ENCODE measurements at places on chromosomes 7 and 10. TPM values are rescaled to one million over a fixed set of nuclear protein-coding genes. Genes with fewer than 3 reads are reported as not detected.

The DUS4L gene
- total RNA-seq: 11.8 TPM

The CYP3A5 gene
- not detected for total RNA-seq

The ODAD2 gene
- total RNA-seq: not detected

The CFAP46 gene
- total RNA-seq: not detected

The ACBD7 gene
- 1.7 TPM for total RNA-seq

The MKI67 gene
- 223 TPM for total RNA-seq

DNA sequence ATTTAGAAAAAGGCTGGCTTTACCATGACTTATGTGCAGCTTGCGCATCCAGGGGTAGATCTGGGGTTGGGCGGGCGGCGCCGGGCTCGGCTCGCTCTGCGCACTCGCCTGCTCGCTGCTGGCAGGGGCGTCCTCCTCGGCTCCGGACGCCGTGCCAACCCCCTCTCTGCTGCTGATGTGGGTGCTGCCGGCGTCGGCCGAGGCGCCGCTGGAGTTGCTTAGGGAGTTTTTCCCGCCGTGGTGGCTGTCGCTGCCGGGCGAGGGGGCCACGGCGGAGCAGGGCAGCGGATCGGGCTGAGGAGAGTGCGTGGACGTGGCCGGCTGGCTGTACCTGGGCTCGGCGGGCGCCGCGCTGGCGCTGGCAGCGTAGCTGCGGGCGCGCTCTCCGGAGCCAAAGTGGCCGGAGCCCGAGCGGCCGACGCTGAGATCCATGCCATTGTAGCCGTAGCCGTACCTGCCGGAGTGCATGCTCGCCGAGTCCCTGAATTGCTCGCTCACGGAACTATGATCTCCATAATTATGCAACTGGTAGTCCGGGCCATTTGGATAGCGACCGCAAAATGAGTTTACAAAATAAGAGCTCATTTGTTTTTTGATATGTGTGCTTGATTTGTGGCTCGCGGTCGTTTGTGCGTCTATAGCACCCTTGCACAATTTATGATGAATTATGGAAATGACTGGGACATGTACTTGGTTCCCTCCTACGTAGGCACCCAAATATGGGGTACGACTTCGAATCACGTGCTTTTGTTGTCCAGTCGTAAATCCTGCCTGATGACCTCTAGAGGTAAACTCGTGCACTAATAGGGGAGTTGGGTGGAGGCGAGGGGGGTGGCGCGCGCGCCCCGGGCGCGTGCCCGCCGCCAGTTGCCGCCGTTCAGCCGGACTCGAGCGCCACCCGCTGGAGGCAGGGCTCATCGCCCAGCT, at the start of gene HOXA5:
Gene HOXA5 (minus strand): TSS at position 659 of the 927 bp plus-strand sequence. CDS start 74 bp downstream, at position 585.
- DNase-seq: no peak

- no peak for DNase-seq
These were observed 14.6 kb downstream of the AMZ1 start for GRCh38 chr7:2702594-2702957.

GRCh38 chr10:86969421-86970041, 1.2 kb downstream of the ADIRF start:
- DNase-seq: no peak

DNA sequence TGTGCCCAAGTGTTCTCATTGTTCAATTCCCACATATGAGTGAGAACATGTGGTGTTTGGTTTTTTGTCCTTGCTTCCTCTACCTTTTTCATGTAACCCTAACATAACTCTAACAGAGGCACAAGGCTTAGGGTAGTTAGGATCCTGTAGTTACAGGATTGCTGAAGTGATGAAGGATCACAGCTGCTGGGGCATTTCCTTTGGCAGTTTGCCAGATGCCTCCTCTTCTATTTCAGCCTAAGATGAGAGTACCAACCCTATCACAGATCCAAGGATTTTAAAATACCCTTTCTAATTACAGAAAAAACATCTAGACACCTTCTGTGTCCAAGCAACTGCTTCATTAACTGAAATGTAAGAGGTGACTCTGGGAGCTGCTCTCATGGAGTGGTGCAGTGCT, 141.7 kb upstream of the COL1A2 start:
- no peak for DNase-seq

- peak; percentile 11 for DNase-seq
These were observed 96.6 kb upstream of the NPTX2 start for GRCh38 chr7:98520356-98520951.

DNA sequence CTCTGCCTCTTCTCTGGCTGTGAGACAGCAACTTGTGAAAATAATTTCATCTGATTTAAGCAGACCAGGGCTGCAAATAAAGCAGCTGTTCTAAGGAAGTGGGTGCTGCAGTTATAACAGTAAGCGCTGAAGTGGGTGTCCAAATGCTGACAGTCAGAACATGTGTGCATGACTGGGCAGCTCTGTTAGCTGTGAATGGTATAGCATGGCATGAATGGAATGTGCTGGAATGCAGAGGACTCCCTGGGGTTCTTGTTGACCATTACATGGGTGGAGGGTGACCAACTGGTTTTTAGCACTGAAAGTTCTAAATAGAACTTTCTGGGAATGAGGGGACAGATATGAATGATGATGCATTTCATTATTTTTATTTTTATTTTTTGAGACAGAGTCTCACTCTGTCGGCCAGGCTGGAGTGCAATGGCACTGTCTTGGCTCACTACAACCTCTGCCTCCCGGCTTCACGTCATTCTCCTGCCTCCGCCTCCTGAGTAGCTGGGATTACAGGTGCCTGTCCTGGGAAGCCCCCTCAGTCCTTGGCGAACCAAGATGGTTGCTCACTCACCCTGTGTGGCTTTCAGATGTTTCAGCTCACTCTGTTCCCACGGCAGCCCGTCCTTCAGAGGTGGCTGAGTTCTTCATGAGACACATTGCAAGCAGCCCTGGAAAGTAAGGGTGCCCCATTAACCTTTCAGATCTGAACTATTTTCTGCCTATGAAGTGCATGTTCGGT, 319.8 kb upstream of the PHYHIPL start:
- no peak for DNase-seq

- no peak for DNase-seq
These were observed 21.3 kb downstream of the CALML3 start for GRCh38 chr10:5545778-5546710.
